ENCODE measurements at places on chromosomes 1 and 21.

- DNase-seq: no peak
Measured at GRCh38 chr1:229031061-229031460, 239.8 kb upstream of the RAB4A start.

DNA sequence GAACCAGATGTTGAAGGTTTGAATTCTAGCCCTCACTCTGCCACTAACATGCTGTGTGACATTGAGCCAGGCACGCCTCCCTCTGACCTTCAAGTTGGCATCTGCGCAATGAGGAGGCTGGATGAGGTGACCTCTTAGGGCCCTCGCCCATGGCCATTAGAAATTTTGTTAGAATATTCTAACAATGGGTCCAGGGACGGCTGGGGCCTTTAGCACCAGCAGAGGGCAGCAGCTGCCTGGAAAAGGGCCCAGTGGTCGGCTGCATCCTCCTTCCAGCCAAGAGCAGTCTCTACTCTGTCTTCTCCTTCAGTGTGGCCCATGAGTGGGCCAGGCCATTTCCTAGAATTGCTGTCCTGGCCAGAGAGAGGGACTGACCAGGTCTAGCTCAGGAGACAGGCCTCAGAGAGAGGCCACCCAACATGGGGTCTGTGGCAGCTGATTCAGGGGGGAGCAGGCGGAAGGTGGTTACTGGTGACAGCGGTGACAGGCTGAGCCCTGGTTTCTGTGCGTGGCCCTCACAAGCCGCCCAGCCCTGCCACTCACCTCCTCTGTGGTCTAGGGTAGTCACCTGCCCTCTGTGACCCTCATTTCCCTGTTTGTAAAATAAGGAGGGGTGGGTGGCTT lies 101.3 kb upstream of the ACTL8 start:
- peak; percentile 18 for DNase-seq

GRCh38 chr1:13807209-13807608 lies 107.2 kb downstream of the PRDM2 start:
- no peak for DNase-seq

- DNase-seq: no peak
Measured at GRCh38 chr1:98898940-98899339, 105.7 kb downstream of the PLPPR5 start.

GRCh38 chr1:61082311-61083012 lies at the start of gene NFIA:
TSS of gene NFIA (plus strand) at chr1:61082561.
- no peak for DNase-seq

- DNase-seq: no peak
Measured at GRCh38 chr1:178973652-178974101, 52.0 kb upstream of the FAM20B start.

- DNase-seq: no peak
Measured at GRCh38 chr21:45388611-45389296, 16.2 kb upstream of the COL18A1 start.

DNA sequence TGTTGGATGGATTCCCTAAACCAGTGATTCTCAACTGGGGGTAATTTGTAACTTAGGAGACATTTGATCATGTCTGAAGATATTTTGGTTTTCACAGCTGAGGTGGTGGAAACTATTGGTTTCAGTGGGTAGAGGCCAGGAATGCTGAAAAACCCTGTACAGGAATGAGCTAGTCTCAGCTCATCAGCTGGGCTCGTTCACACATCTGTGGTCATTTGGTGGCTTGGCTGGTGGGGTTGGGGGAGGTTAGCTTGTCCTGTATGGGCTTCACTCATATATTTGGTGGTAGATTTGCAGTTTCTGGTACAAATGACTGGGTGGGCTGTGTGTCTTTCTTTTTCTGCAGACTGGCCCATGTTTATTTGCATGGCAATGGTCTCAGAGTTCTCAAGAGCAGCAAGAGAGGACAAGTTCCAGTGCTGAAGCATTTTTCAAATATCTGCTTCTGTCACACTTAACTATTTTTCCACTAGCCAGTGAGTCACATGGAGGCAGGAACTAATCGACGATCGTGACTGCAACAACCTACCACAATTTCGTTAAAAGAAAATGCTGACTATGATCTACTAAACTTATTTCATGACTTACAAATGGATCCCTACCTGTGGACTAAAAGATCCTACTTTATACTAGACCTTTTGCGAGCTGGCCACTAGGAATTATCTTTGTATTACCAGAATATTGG lies 321.7 kb upstream of the PLXNA2 start:
- no peak for DNase-seq

DNA sequence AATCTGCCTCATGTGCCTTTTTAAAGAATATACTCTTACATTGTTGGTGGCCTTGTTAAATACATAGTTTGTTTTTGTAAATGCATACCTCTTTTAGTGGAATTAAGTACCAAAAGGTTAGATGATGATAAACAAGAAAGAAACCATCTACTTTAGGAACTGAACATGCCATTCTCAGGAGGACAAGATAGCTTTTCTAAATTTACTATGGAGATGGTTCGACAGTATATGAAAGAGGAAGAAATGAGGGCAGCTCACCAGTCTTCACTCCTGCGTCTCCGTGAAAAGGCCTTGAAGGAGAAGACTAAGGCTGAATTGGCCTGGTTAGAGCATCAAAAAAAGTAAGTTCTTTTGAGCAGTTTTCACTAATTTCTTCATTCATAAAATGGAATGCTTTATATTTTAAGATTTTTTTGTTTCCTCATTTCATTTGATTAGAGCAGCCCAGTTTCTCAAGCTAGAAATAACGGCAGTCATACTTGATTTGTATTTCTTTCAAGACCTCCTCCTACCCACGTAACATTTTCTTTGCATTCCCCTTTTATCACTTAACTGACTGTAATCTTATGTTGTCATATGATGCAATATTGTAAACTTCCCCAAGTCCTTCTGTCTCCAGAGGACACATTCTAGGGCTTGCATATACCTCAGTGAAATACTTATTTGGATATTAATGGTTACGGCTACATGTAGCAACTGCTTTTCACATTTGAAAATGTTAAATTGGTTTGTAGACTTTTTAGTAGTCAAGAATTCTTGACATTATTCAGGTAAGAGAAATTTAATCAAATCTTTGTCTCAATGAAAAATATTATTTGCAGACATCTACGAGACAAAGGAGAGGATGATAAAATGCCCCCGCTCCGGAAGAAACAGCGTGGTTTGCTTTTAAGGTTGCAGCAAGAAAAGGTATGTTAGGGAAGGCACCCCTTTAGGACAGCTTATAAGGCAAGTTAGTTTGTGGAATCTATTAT lies 99.3 kb downstream of the CEP350 start:
- no peak for DNase-seq

DNA sequence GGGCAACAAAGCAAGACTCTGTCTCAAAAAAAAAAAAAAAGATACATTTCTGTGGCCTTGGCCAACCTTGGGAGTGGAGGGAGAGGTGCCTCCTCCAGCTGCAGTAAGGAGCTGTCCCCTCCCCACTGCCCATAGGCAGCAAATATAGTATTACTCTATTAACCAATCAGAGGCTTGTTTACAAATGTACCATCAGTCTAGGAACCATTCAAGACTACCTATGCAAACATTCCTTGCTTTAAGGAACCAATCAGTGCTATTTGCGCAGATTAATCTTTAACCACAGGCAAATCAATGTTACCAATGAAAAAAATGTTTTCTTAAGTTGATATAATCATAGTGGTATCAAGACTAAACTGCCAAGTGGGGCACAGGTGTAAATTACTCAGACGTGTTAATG lies 1.1 kb downstream of the CELA2A start:
- no peak for DNase-seq

DNA sequence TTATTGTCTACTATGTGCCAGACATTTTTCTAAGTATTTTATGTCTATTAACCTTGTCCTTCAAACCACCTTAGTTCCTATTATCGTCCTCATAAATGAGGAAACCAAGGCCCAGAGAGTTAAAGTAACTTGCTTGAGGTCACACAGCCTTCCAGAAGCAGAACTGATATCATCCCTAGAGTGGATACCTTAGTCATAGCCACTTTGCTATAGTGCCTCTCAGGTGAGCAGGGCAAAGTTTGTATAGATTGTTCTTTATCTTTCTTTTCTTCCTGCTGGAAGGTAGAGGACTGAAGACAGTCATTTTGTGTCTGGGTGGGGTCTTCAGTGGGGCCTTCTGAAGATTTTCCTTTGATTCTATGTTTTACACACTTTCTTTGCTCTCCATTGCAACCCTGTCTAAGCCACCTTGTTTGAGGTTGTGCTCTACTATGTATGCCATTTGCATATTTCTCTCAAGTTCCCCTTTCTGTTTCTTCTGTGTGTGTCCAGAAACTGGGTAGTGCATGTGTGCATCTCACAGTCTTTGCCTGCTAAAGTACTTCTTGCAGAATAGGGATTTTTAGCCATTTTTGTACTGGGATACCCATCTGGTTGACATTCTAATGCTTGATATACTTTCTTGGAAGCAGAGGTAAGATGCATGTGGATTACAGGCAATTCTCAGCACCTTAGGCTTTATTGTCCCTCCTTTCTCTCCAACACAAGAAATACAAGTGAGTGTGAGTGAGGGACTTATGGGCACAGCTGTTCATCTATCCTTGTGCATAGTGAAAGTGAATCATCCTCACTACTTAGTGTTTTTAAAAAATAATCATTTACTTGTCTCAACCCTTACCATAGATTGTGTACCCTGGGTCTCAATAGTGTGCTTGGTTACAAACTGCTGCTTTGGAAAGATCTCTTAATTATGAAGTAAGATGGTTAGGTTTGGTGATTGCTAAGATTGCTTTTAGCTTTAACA lies 207.6 kb upstream of the HMCN1 start:
- DNase-seq: no peak
